ENCODE measurements at places on chromosomes 16 and 17.
A peak's percentile ranks its signal among the peaks of the same experiment; 100 is the strongest.

- DNase-seq, result peak; percentile 90
These were observed 36.1 kb downstream of the HIC1 start for GRCh38 chr17:2090804-2091534.

GRCh38 chr16:65702707-65703402 lies 581.0 kb upstream of the CDH11 start:
- no peak for DNase-seq

DNA sequence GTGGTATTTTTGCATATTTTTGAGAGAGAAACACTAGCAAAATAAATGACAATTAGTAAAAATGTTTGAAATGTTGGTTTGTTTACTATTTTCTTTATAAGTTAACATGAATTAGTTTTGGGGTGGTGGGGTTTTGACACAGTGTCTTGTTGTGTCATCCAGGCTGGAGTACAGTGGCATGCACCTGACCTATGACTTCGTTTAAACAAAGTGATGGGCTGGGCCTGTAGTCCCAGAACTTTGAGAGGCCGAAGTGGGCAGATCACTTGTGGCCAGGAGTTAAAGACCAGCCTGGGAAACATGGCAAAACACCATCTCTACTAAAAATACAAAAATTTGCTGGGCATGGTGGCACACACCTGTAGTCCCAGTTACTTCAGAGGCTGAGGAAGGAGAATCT lies 17.9 kb upstream of the HEATR3 start:
- DNase-seq, result no peak

GRCh38 chr17:71636644-71637043 lies 484.2 kb upstream of the SOX9 start:
- no peak for DNase-seq

- no peak for DNase-seq
These were observed 56.9 kb downstream of the CYB5D2 start for GRCh38 chr17:4199818-4200402.

Data from femur (tissue), 1 donor.